Sciatic nerve (tissue), 2 donors: ENCODE measurements at places on chromosomes 4 and X.

DNA sequence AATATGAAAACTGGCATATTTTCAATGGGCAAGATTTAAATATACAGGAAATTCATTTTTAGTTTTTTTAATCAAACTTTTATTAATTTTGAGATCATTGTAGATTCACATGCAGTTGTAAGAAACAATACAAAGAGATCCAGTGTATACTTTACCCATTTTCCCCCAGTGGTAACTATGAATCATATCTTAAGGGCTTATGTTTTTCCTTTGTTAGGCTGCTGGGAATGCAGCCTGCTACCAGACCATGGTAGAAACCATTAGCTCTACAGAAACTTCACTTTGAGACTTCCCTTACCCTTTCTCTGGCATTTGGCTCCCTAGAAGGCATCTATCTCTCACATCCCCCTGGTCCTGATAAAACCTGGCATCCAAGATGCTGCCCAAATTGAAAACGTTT, 147.6 kb upstream of the EOLA2 start:
- no peak for DNase-seq

DNA sequence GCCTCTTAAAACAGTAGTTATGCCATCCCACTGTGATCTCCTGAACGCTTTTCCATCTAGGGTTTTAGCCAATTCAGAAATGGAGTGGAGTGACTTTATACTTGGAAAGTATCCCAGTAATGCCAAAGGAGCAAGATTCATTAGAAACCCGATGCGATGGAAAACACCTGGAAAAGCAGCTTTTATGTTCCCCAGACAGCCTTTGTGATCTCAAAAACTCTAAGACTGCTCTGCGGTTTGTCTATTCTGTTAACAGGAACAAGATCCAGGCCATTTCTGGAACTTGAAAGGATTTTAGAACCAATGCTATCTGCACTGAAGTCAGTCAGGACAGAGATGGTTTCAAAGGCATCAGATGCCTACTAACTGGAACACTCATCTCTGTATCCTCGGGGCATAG, 145.1 kb downstream of the APBB2 start:
- DNase-seq: no peak

- DNase-seq: no peak
These were observed 49.4 kb downstream of the RTL9 start for GRCh38 chrX:110407910-110408545.

DNA sequence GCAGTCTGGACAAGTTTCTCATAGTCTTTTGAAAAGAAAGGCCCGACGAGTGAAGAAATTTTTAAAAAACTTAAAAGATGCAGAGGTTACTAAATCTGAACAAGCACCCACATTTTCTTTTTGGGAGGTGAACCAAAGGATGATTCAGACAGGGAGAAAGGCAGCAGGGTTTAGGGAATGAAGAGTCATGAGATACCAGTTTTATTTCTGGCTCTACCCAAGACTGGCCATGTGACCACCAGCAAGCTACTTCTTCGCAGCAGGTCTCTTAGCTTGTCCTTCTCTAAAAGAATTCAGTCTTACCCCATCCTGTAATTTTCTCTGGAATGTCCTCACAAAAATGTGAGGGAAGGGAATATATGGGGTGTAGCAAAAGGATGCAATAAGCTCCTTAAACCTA, 37.6 kb downstream of the AMOT start:
- DNase-seq: no peak

DNA sequence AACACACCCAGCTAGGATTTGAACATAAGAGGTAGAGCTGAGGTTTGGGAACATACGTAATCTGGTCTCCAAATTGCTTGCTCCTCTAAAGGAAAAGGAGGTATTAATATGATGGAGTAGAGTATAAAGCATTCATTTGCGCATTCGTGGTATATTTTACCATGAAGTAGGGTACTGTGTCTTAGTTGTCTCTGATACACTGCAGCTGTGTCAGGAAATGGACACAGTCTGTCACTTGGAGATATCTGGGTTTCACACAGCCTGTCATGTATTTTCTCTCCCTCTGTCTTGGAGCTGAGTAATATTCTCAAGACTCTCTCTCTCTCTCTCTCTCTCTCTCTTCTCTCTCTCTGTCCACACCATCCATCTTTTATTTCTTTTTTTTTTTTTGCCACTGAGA, 274.8 kb upstream of the UGT8 start:
- no peak for DNase-seq
